ENCODE measurements at places on chromosomes 3 and 15.
A peak's percentile ranks its signal among the peaks of the same experiment; 100 is the strongest.

GRCh38 chr15:73755481-73755880, 2.3 kb upstream of the INSYN1 start:
- no peak for DNase-seq

- no peak for DNase-seq
Measured at GRCh38 chr15:101614761-101615160, 37.4 kb downstream of the TM2D3 start.

GRCh38 chr3:171552531-171552930, 92.3 kb upstream of the TNIK start:
- DNase-seq: no peak

DNA sequence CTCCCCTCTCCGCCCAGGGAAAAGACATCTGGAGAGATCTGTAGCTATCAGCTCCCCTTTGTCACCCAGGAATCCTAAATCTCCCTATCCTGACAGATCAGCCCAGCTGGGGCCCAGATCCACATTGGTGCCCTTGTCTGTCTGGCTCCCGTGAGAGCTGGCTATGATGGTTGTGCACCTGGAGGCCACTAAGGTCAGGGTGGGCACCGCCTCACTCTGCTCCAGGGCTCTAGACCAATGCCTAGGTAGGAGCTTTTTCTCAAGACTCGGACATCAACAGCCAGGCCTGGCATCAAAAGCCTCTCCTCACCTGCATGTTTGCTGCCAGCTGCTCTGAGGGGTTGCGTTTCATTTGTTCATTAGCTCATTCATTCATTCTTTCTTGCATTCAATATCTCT, 142.7 kb downstream of the SMAD6 start:
- no peak for DNase-seq

GRCh38 chr3:74564560-74564959, 49.9 kb downstream of the CNTN3 start:
- DNase-seq: no peak

- no peak for DNase-seq
Measured at GRCh38 chr3:30193625-30194044, 412.8 kb upstream of the TGFBR2 start.

DNA sequence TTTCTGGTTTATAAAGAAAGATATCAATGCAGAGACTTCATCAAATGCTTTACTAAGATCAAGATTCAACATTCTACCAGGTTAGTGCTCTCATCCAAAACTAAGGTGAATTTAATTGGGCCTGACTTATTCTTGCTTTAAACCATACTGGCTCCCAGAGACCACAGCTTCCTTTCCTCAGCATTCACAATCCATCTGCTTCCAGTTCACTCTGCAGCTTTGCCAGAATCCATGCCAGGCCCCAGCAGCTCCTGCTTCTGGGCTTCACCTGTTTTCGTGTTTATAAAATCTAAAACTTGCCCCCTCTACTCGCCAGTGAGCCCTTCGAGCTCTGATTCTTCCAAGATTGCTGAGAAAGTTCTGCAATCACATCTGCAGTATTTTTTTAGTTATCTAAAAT, 2.3 kb downstream of the CPB1 start:
- no peak for DNase-seq

- no peak for DNase-seq
Measured at GRCh38 chr3:73786321-73786807, 161.6 kb upstream of the PDZRN3 start.

DNA sequence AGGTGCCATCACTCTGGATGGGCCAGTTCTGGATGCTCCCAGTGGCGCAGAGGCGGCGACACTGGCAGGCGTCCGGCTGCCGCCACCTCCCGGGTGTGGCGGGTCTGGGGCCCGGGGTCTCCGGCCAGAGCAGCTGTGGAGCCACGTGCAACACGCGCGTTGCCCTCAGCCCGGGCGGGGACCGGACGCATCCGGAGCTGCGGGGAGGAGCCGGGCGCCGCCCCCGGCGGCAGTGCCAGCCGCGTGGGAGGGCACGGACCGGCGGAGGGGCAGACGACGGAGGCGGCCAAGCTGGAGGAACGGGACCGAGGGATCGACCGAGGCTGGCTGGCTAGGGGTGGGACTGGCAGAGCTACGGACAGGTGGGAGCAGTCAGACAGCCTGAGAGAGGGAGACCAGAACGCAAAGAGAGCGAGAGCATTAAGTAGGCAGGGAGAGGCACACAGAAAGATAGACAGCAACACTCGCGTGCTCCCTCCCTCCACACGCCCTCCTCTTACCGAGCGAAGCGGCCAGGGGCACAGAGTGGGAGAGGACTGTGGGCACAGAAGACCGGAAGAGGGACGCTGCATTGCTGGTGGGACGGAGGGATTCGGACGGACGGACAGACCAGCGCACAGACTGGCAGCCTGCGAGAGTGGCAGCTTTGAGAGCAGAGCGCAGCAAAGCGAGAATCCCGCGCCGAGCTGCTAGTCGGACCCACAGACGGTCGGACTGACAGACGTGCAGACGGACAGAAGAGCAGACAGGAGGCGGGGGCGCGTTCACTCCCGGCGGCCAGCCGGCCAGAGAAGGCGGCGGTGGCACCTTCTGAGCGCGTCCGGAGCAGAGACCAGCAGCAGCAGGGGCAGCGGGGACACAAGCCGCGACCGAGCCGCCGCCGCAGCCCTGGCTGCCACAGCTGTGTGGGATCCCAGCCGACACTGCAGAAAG, at the start of gene ARPP21:
Gene ARPP21 (plus strand): TSS at position 272 of the 933 bp plus-strand sequence. CDS start 42,227 bp downstream, outside the sequence.
- peak; percentile 43 for DNase-seq

DNA sequence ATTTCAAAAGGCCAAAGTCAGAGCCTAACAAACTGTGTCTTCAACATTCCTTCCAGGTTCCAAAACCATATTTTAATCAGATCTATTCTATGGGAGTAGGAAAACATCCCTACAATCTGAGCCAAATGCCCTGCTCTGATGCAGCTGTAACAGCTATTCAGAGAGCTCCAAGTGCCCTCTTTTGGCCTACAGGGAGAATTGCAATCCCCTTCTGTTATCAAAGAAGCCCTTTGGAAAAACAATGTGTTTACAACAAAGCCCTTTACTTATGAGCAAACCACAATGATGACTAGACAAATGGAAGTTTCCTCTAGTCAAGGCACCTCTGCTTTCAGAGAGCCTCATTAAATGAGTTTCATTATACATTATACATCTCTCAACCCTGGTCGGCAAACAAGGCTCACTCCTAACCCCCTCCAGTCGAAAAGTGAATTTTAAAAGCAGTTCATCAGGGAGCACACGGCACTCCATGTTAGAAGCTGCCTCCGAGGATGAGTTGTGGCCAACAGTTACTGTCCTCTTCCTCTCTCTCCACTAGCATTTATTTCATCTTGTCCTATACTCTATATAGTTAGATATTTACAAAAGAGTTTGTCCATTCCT, 42.6 kb upstream of the TMCO5A start:
- DNase-seq: peak; percentile 72

- peak; percentile 51 for DNase-seq
Measured at GRCh38 chr3:193040836-193041672, 123.4 kb upstream of the MB21D2 start.

- no peak for DNase-seq
Measured at GRCh38 chr3:112167758-112168157, 34.7 kb upstream of the GCSAM start.

DNA sequence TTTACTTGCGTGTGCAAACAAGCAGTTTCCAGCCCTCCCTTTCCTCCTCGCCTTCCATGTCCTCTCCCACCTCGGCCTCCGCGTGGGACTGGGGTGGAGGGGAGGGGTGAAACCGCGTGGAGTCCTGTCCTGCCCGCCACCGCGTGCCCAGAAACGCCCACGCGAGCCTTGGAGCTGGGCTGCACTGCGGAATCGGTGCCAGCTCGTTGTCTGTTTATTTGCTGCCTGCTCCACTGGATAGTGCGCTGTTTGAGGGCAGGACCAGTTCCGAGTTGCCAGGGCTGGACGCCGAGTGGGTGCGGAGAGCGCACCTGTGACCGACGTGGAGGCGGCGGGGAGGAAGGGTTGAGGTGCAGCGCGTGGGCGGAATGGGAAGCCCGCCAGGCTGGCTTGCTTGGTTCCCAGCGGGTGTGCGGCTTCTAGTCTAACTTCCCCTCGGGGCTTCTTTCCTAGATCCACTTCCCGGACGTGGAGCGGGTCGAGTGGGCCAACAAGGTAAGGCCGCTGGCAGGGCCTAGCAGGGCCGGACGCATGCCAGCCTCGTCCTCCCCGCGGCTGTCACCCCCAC, 17.3 kb downstream of the ESYT3 start:
- no peak for DNase-seq

- DNase-seq: no peak
Measured at GRCh38 chr3:52243791-52244628, 1.5 kb upstream of the PPM1M start.

- peak; percentile 38 for DNase-seq
Measured at GRCh38 chr3:15578289-15578867, 23.0 kb downstream of the HACL1 start.

GRCh38 chr3:79326642-79327041, 441.2 kb downstream of the ROBO1 start:
- DNase-seq: no peak

- DNase-seq: no peak
Measured at GRCh38 chr3:48594417-48595049, 596 bp downstream of the COL7A1 start.

GRCh38 chr3:39638301-39638700, 170.8 kb downstream of the MOBP start:
- DNase-seq: no peak

DNA sequence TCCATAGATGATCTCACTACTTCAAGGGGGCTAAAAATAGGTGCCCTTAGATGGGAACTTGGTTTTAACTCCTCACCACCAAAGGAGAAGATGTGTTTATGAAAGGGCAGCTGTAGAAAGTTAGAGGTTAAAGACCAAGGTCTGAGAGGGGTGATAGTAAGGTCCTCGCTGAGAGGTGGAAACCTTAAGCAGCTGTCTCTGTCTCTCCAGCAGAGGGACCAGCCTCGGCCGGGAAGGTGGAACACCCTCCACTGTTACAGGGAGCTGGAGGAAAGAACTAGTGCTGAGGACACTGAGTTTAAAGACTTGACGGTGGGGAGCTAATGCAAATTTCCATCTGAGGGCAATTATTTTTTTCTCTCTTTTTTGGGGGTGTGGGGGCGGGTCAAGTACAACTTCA, 8.9 kb upstream of the RLBP1 start:
- no peak for DNase-seq

GRCh38 chr3:128283421-128283820, 130.1 kb downstream of the EEFSEC start:
- no peak for DNase-seq

GRCh38 chr3:113438224-113438623, 3.1 kb downstream of the CFAP44 start:
- no peak for DNase-seq

DNA sequence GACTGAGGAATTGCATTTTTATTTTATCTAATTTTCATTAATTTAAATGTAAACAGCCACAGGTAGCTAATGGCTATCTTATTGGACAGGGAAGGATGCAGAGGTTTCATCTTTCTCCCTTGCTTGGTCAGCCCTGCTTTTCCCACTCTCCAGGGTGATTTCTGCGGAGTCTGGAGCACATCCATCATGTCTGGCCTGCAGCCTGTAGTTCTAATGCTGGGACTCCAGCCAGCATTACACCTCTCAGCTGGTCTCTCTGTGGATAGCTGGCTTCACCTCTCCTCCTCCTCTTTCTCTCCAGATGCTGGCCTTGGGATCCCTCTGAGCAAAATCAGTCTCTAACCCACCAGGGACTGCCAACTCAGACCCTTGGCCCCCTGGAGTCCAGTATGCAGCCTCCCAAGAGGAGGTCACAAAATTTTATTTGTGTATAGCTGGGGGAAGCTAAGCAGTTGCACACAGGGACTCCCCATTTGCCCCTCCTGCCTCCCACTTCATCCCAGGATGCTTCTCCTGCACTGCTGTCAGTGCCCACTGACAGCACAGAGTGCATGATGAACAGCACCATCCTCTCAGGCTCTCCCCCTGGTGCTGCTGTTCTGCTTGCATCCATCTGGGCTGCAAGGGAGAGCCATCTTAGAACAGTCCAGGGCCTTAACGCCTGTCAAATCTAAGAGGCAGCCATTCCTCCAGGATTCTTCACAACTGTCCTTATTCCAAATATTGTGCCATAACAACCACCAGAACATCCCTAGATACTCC, 1.7 kb downstream of the BFSP2 start:
- DNase-seq: no peak

DNA sequence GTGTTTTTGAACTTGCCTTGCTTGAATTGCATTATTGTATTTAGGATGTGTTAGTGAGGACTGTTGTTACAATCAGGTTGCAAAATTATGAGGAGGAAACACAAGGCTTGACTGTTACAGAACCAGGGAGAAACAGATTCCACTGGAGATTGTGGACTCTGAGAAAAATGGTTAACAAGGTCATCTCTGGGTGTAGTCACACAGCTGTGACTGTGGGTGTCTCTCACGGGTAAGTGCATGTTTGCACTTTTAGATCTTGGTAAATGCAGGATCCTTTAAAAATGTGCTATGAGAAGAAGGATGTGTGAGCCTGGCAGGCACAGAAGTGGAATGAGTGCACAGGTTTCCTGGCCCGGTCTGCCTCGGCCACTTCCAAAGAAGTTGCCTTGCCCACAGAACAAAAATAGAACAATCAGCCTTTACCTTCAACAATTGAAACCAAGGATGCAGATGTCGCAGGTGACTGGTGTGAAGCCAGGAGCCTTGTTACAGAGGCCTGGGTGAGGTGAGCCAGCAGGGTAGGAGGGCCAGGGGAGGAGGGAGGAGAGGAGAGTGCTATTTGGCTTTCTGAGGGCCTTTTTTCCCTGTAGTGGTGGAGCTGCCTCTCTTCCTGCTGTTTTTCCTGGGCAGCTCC, 68.0 kb downstream of the ABHD5 start:
- DNase-seq: no peak

- DNase-seq: no peak
Measured at GRCh38 chr3:55468251-55468650, 18.9 kb downstream of the WNT5A start.

DNA sequence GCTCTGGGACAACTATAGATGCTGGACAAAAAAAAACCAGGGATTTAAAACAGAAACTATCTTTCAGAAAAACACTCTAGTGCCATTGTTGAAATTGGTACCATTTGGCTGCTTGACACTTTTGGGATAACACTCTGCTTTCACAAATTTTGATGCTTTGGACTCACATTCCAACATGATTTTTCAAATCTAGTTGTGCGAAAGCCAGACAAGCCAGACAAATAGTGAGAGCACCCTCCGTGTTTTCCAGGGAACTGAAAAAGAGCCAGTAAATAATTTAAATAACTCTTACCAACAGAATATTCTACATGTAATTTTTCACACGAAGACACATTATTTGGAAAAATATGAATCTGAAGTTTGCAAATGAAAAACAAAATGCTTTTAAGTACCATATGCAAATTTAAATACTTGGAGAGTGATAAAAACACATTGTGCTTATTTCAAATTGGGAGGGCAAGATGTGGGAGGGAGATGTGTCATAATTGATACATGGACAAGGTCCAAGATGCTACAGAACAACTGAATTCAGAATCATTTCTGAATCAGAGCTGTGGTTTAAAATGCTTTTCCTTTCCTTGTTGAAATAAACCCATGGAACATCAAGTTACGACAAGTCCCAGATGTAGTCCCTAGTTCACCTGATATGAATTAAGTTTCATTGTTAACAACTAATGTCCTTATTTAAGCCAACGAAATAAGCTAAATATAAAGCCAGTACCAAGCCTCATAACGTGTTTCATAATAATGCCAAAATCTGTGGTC, 144.2 kb upstream of the SOX2 start:
- no peak for DNase-seq
